ENCODE measurements at places on chromosomes 13 and 19. TPM values are rescaled to one million over a fixed set of nuclear protein-coding genes. Genes with fewer than 3 reads are reported as not detected.

NBEA gene
- 5.5 TPM for total RNA-seq

KCNK6 gene
- 4.6 TPM for total RNA-seq

ZNF471 gene
- 6.0 TPM for total RNA-seq

GRCh38 chr13:28819046-28819730 is 951 bp upstream of the MTUS2 start:
- no peak for DNase-seq

- DNase-seq = no peak
These were observed 22.4 kb upstream of the RGCC start for GRCh38 chr13:41434831-41435520.

ZNF560 gene
- total RNA-seq = not detected

KLF2 gene
- total RNA-seq = 61.9 TPM

DCT gene
- total RNA-seq = not detected

DNA sequence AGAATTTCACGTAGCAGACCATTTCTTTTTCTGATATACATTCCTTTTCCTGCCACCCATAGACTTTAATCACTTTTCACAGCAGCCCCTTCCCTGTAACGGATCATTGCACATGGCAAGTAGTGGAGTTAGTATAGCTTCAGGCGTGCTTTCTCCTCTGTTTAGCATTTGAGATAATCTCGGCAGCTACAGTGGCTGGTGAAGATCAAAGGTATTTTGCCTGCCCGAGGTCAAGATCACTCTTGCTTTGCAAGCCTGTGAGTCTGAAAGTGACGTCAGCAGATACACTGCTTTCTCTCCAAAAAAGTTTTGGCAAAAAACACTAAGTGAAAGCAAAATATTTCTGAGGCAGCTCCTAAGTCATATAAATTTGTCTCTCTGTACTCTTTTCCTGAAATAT is 260.0 kb downstream of the NDFIP2 start:
- DNase-seq = no peak

- DNase-seq = no peak
These were observed 1357.9 kb downstream of the SLITRK5 start for GRCh38 chr13:89029062-89029461.

GRCh38 chr13:106561551-106562170 is 6.3 kb downstream of the ARGLU1 start:
- no peak for DNase-seq

CACNG8 gene
- total RNA-seq = not detected

MIA gene
- not detected for total RNA-seq

RUBCNL gene
- 4.0 TPM for total RNA-seq

GRCh38 chr19:6056801-6057650 is 53.3 kb downstream of the RFX2 start:
- peak; percentile 62 for DNase-seq

- DNase-seq = no peak
These were observed 9.8 kb downstream of the ZGLP1 start for GRCh38 chr19:10299545-10300458.

ZNF556 gene
- not detected for total RNA-seq

TRPM4 gene
- 26.0 TPM for total RNA-seq

- DNase-seq = peak; percentile 60
These were observed 25.3 kb upstream of the OR10H2 start for GRCh38 chr19:15702534-15702930.

DNA sequence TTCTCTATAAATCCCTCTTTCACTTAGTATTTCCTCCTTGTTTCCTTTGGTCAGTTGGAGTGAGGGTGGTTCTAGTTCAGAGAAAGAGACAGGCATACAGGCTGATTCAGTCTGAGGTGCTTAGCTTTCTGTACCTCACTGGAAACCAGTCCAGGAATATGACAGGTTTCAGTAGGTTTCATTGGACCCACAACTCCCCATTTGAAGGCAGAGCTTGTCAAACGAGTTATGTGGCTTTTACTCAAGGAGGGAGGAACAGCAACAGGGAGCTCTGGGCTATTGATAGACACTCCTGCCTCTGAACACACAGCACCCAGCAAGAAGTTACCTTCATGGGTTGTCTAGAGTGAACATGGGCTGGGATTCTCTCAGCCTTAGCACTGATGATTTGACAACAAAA is 14.5 kb downstream of the ACTN4 start:
- DNase-seq = no peak

DNA sequence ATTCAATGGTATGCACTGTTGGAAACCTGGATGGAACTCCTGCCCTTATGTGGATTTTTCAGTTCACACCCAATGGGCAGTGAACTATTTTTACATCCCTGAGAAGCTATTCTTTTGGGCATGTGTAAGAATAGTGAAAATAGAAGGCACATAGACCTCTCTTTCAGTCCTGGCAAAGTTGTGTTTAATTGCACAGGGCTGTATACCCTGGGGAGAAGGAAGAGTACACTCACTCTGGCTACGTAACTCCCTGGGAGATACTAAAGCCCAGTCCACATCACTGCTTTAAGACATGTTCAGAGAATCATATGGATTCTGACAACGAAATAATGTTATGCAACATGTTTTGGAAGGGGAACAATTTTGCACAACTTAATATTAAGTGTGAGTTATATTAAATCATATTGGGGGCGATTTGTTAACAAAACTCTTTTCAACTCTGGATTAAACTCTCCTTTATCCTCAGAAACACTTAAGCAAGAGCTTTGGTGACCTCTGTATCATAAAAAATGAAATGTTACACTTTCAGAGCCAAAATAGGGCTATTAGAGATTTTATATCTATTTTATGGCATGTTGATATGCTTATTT is 166.1 kb downstream of the DCT start:
- no peak for DNase-seq

- DNase-seq = no peak
These were observed 114.3 kb downstream of the TEX26 start for GRCh38 chr13:31046711-31047279.
